ENCODE measurements at places on chromosomes 2 and 18.
A peak's percentile ranks its signal among the peaks of the same experiment; 100 is the strongest.

- DNase-seq: no peak
These were observed 8.0 kb downstream of the PKDCC start for GRCh38 chr2:42055573-42056514.

GRCh38 chr2:10028988-10029874 lies 14.1 kb upstream of the KLF11 start:
- DNase-seq: peak; percentile 50

DNA sequence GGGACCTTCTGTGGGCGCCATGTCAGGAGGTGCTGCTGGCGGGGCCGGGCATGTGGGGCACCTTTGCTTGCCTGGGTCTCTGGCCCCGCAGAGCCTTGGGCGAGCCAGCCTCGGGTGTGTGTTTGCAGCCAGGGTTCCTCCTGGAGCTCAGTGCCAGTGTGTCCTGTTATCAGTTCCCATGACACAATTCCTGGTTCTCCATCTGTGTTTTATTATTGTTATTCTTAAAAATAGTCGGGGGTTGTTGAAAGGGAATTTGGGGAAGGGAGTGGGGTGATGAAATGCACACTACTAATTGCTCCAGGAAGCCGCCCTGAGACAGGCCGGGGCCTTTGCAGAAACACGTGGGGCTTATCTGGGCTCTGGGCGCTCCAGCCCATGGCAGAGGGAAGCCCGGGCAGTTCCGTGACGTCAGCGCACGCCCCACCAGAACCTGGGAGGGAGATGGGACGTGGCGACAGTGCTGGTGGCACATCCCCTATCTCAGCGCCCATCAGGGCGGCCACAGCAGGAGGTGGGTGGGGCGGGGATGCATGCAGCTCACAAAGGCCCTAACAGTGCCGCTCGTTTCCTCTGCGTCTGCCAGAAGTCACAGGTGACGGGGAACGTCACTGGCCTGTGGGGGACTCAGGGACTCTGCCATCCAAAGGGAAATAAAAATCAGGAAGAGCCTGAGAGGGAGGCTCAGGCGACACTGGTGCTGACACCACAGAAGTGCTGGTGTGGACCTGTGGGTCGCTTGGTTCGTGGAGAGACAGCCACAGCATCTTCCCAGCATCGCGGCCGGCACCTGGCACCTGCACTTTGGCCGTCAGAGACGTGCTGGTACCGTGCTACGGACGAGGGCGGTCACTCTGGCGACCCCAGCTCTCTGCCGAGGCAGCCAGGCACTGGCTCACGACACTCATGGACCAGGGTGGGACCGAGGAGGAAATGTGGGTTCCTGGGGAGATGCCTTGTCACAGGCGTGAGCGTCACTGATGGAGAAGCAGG lies 131.0 kb downstream of the NFATC1 start:
- DNase-seq: no peak

DNA sequence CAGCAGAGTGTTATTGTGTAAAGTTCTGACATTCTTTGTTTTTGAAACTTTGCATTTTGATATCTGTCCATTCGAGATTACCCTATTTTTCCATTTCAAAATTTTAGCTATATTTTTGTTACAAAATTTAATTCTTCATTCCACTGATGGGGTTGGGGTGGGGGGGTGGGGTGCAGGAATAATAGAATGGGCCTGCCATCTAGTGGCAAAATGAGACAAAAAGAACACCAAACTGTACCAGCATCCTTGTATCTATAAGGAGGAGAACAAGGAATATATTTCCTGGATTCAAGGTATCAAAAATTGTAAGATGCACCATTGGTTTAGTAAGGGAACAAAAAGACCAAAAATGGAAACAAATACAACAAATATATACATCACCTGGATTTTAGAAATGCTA lies 27.9 kb upstream of the TTR start:
- DNase-seq: no peak

- no peak for DNase-seq
These were observed 32.6 kb upstream of the SPAG16 start for GRCh38 chr2:213251618-213252017.

GRCh38 chr2:102359527-102359926 lies 3.9 kb downstream of the IL18R1 start:
- DNase-seq: no peak

DNA sequence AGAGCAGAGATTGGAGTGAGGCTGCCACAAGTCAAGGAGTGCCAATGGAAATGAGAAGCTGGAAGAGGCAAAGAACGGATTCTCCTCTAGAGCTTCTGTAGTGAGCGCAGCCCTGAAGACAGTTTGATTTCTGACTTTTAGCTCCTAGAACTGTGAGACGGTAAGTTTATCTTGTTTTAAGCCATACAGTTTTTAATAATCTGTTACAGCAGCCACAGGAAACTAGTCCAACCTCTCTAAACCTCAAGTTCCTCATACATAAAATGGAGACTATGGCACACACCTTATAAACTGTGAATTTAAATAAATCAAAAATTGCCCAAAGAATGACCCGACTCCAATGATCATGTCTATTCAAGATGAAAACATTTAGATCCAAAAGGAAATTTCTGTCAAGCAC lies 596.5 kb downstream of the BCL11A start:
- DNase-seq: no peak

DNA sequence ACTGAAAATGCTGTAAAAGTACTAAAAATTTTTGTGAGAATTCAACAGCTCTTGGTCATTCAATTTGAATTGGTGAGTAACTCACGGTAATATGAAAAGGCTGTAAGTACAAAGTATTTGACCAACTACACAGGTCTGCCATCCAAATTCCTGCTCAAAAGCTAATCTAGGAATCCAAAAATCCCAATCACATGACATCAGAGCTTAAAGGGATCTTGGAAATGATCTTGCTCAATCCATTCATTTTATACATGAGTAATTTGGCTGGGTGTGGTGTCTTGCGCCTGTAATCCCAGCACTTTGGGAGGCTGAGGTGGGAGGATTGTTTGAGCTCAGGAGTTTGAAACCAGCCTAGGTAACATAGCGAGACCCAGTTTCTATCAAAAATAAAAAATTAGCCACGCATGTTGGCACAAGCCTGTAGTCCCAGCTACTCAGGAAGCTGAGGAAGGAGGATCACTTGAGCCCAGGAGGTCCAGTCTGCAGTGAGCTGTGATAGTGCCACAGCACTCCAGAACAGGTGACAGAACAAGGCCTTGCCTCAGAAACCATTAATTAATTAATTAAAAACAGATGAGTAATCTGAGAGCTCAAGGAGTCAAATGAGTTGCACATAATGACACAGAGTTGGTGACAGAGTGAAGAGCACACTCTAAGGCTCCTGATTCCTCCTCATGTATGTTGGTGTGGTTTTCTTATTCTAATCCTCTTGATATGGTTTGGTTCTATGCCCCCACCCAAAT lies 19.8 kb downstream of the SPIRE1 start:
- DNase-seq: no peak

- DNase-seq: no peak
These were observed 358.2 kb upstream of the SPRED2 start for GRCh38 chr2:65790676-65790935.

DNA sequence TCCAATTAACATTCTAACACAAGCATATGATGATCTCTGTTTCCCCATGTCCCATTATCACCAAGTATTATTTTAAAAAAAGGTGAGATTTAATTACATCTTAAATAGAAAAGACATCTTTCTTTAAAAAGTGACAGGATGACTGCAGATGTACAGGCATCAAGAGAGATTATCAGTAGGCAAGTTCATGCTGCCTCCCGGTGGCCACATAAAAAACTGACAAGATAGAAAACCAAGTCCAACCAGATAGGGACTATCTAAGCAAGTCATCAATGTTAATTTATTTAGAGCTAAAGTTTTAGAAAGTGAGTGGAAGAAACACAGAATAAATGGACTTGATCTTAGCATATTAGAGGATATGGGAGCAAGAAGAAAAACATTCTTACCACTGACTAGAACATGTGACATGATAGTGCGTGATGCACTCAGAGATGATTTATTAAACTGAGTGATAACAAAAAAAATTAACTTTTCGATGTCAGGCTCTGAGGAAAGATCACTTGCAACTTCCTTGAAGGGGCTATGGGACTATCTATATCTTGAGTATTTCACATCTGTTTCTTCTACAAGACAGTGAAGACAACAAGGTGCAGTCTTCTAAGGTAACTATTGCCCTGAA lies 5.4 kb upstream of the TDRD15 start:
- no peak for DNase-seq

GRCh38 chr2:217995731-217996231 lies 7.0 kb downstream of the TNS1 start:
- DNase-seq: no peak

- no peak for DNase-seq
These were observed 13.3 kb downstream of the CHCHD5 start for GRCh38 chr2:112597537-112598322.

GRCh38 chr18:40532046-40532445 lies 1423.0 kb upstream of the PIK3C3 start:
- no peak for DNase-seq

GRCh38 chr2:39228413-39229209 lies 15.2 kb downstream of the CDKL4 start:
- no peak for DNase-seq

- no peak for DNase-seq
These were observed 42.0 kb downstream of the ANO7 start for GRCh38 chr2:241230435-241230834.

Data from GM06990 (cell line).